ENCODE measurements at places on chromosomes 11 and 22. TPM values are rescaled to one million over a fixed set of nuclear protein-coding genes. Genes with fewer than 3 reads are reported as not detected.

The DEUP1 gene
- polyA plus RNA-seq, result not detected

The GGTLC2 gene
- polyA plus RNA-seq, result not detected

The CHADL gene
- polyA plus RNA-seq, result 0.10 TPM

The ZNF214 gene
- not detected for polyA plus RNA-seq

The PARVG gene
- 53.0 TPM for polyA plus RNA-seq

The PGA5 gene
- polyA plus RNA-seq, result not detected

The OR52I2 gene
- polyA plus RNA-seq, result not detected

The TMEM121B gene
- not detected for polyA plus RNA-seq

The TRIM49B gene
- polyA plus RNA-seq, result not detected

The EPS8L2 gene
- 15.4 TPM for polyA plus RNA-seq

The KRTAP5-8 gene
- polyA plus RNA-seq, result not detected

The RIBC2 gene
- not detected for polyA plus RNA-seq

The ANGPTL5 gene
- polyA plus RNA-seq, result not detected

The CHRNA10 gene
- not detected for polyA plus RNA-seq

The RHOD gene
- not detected for polyA plus RNA-seq

The SHISAL1 gene
- not detected for polyA plus RNA-seq

The LGR4 gene
- 0.03 TPM for polyA plus RNA-seq

The NLRP14 gene
- not detected for polyA plus RNA-seq

Measured in CD4-positive, alpha-beta memory T cell (primary cell).